ENCODE measurements at places on chromosomes 11 and 22.

- DNase-seq: no peak
Measured at GRCh38 chr11:70263363-70263762, 7.1 kb upstream of the PPFIA1 start.

DNA sequence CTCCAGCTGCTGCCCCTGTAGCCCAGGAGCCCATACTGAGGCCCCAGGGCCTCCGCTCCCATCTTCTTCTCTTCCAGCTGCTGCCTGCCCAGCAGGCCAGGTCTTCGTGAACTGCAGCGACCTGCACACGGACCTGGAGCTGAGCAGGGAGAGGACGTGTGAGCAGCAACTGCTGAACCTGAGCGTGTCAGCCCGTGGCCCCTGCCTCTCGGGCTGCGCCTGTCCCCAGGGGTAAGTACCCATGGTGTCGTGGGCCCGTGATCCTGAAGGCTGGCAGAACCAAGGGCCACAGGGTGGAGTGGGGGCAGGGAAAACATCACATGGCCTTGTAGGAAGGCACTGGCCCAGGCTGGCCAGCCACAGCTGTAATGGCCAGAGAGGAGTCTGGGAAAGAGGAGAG lies 31.2 kb downstream of the OTOG start:
- no peak for DNase-seq

GRCh38 chr11:62499944-62500649 lies 46.5 kb downstream of the AHNAK start:
- no peak for DNase-seq

GRCh38 chr11:10605941-10606381 lies 37.5 kb upstream of the LYVE1 start:
- DNase-seq: peak; percentile 24

DNA sequence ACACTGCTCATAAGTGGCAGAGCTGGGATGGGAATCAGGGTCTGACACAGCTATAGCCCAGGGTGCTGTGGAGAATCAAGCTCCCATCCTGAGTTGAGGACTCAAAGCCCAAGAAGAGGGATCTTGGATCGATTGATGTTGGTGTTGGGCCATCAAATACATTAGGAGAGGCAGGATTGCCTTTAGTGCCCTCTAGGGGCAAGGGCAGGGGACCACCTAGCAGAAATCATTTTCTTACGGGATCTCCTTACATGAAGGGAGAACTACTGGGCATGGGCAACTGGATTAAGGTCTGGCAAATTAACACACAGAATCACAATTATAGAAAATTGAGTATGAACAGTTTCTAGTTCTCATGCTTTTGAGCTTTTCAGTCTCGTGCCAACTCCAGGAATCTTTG lies 24.9 kb upstream of the EMSY start:
- DNase-seq: no peak

GRCh38 chr22:49638788-49639187 lies 188.9 kb downstream of the BRD1 start:
- peak; percentile 4 for DNase-seq

DNA sequence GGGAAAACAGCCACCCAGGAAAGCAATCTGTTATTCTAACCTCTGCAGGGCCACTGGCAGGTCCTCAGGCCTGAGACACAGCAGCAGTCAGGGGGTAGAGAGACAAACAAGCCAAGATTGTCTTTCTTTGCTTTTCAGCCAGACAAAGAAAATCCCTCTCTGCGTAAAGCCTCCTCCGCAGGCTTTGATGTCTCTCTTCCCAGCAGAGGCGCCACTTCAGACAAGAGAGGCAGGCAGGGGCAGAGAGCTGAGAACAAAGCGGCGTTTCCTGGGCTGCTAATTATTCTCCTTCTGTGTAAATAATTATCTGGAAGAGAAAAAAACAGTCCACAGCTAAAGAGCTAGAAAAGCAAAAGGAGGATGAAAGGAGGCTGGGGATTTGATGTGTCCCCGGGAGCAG lies 102.7 kb upstream of the SEZ6L start:
- no peak for DNase-seq

DNA sequence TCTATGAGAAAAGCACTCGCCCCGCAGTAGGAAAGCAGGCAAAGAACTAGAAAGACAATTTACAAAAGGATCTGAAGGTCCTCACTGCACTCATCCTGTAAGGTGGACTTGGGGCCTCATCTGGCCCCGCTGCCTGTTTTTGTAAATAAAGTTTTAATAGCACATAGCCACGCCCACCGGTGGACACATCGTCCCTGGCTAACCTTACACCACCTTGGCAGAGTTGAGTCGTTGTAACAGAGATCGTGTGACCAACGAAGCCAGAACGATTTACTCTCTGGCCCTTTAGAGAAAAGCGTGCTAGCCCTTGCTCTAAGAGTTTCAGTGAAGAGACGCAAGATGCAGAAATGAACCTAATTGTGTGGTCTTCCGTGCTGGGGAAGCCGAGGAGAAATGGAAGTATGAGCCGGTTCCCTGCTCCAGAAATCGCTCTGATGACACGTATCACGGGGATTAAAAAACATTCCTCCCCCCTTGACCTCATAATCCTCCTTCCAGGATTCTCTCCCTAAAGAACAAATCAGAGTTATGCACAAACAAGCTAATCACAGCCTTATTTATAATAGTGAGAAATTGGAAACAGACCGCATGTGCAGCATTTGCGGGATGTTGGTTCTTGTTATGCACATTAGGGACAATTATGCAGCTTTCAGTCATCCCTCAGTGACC lies 80.1 kb downstream of the CDKN1C start:
- DNase-seq: no peak

DNA sequence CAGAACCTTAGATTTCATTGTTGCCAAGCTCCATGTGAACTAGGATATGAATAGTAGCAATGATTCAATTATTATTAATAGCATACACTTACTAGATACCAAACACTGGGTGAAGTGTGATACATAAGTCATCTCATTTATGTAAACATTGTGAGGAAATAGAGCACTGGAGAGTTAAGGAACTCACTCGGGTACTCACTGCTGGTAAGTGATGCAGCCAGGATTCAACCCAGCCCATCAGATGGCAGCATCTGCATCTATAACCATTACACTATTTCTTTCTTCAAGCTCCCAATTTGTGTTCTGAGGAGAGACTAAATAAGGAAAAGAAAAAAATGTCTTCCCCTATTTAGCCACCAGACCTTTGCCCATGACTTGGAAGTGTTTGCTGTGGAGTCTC lies 10.2 kb upstream of the ALG8 start:
- DNase-seq: no peak

- no peak for DNase-seq
Measured at GRCh38 chr11:2588809-2589537, 110.8 kb downstream of the KCNQ1OT1 start.

DNA sequence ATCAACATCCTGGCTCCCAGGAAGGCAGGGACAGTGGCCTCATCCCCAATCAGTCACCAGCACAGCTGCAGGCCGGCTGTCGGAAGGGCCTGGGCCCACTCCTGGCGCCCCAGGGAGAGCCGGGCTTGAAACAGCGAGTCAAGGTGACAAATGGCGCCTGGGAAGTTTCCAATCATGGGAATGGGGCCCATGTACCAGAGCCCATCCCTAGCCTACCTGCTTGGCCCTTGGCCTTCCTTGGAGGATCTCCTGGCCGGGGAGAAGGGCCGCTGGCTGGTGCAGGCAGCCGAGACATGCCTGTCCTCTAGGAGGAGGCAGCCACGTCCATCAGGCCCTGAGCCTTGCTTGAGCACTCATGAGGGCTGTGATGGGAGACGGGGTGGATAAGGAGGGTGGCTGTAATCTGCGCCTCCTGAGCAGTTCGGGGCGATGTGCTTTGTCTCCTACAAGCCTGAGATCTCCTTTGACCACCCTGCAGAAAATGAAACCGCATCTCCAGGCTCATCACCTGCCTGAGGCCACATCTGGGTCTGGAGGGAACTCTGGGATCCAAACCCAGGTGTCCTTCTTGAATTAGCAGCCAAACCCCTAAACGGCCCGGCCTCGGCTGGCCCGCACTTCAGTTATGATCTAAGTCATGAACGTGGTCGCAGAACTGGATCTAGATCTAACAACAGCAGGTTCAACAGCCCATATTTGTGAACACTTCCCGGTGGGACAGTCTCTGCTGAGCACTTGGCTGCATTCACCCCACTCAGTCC lies 862.0 kb downstream of the TBC1D22A start:
- no peak for DNase-seq

DNA sequence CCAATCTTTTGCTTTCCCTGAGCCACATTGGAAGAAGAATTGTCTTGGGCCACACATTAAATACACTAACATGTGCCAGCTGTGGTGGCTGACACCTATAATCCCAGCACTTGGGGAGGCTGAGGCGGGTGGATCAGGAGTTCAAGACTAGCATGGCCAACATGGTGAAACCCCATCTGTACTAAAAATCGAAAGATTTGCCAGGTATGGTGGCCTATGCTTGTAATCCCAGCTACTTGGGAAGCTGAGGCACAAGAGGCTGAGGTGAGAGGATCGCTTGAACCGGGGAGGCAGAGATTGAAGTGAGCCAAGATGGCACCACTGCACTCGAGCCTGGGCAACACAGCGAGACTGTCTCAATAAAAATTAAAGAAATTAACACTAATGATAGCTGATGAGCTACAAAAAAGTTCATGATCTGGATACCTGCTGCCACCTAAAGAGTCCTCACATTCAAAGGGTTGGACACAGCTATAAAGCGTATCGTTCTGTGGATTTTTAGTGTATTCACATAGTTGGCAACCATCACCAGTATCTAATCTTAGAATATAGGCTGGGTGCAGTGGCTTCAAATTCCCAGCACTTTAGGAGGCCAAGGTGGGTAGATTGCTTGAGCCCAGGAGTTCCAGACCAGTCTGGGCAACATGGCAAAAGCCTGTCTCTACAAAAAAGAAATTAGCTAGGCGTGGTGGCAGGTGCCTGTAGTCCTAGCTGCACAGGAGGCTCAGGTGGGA lies 3.4 kb upstream of the LDHC start:
- no peak for DNase-seq

DNA sequence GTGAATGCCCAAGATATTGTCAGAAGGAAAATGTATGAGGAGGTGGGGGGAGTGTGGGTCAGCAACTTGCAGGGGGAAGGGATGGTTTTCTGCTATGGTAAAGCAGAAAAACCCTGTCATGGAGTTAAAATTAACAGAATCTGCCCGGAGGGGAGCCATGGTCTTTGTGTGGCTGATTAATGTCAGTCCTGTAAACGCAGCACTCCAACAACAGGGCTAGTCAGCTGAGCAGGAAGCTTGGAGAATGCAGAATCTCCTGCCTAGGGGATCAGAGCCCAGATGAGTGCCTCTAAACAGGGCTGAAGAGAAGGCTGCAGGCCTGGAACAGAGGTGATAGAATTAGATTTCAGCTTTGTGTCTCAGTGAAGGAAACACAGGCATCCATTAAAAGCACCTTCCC lies 140.9 kb upstream of the MTNR1B start:
- no peak for DNase-seq

DNA sequence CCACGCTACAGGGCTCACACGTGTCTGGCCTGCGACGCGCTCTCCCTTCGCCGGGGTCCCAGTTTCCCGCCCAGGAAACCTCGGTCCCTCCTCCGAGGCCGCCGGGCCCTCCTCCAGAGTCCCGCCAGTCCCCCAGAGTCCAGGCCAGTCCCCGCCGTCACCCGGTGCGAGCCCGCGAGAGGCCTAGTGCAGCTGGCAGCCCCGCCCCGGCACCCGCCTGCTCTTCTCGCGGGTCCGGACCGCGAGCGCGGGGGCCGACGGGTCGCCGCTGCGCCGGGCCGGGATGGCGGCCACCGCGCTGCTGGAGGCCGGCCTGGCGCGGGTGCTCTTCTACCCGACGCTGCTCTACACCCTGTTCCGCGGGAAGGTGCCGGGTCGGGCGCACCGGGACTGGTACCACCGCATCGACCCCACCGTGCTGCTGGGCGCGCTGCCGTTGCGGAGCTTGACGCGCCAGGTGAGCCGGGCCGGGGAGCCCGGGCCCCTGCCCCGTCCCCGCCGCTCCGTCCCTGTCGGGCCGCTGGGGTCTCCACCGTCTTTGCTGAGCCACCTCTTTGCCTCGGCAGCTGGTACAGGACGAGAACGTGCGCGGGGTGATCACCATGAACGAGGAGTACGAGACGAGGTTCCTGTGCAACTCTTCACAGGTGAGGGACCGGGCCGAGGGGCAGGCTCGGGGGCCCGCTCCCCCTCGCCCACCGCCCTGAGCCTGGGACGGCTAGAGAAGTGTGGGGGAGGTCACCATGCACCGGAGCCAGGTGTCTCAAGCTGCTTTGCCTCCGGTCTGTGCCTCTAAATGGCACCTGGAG lies at the start of gene PTPMT1:
Gene PTPMT1, plus strand, starts transcription at position 260 of the 809 bp plus-strand sequence. Its CDS starts 24 bp downstream, at position 284.
- DNase-seq: no peak

DNA sequence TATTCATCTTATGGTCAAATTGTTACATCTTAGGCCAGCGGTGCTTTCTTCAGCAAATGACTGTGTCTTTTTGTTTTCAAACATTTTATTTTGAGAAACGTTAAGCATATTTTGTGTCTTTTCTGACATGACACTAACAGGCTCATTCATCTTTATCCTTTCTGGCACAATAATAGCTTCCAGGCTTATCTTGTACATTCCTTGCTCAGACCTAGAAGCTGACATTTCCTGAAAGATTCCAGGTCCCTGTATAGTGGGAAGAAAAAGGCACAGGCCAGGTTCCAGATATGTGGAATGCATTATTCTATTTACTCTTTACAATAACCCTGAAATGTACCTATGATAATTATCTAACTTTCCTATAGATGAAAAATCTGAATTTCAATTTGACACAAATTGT lies 379.1 kb upstream of the B3GAT1 start:
- DNase-seq: no peak

GRCh38 chr22:22507743-22508273 lies 734 bp downstream of the ZNF280B start:
- no peak for DNase-seq

- DNase-seq: no peak
Measured at GRCh38 chr11:29448246-29448877, 568.5 kb downstream of the KCNA4 start.

- no peak for DNase-seq
Measured at GRCh38 chr11:73070653-73071052, 71.5 kb downstream of the FCHSD2 start.

DNA sequence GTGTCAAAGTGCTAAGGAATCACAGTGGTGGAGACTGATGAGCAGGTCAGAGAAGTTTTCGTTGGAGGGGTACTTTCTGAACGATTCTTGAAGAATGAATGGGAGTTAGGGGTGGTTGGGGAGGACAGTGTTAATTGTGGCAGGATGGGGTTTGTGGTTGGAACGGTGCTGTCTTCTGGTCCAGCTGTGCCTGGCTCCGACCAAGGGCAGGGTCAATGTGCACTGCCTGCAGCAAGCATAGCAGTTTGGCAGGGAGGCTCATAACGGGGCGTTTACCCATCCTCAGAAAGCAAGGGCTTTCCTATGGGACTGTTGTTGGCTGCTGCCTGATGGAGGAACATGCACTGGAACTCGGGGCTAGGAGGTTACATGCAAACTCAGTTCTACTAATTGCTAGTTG lies 265.8 kb downstream of the KIRREL3 start:
- no peak for DNase-seq

All from anterior cingulate cortex (tissue), 58 donors.